ENCODE measurements at places on chromosomes 4 and X.

DNA sequence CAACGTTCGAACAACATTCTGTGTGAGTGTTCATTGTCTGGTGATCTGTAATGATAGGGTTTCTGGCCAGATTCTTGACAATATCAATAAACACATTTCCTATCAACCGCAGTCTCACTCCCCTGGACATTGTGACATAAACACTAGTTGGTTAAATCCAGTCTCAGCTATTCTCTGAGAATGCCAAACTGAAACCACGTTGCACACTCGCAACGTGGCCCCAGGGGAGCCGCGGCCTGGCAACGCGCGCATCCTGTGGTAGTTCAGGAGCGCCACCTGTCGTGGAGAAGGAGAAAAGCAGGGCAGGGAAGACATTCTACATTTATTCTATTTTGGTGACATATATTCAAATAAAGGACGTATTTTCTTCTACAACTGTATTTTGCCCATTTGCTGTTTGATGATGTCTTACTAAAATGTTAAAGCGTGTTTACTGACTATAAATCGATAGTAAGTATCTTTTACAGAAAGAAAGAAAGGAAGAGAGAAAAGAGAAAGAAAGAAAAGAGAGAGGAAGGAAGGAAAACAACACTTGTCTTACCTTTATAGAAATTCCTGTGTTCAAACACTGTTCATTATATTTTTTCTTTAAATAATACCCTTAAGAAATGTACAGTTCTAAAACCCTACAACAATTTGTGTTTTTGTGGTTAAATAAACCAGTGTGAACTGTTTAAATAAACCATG lies 738.3 kb upstream of the FRG1 start:
- DNase-seq = peak; percentile 48

GRCh38 chrX:31130457-31131220 lies 58.8 kb upstream of the FTHL17 start:
- DNase-seq = no peak

- no peak for DNase-seq
Observed at GRCh38 chr4:4689694-4690440, 148.0 kb upstream of the STX18 start.

- DNase-seq = no peak
Observed at GRCh38 chrX:40473460-40474204, 107.1 kb upstream of the ATP6AP2 start.

DNA sequence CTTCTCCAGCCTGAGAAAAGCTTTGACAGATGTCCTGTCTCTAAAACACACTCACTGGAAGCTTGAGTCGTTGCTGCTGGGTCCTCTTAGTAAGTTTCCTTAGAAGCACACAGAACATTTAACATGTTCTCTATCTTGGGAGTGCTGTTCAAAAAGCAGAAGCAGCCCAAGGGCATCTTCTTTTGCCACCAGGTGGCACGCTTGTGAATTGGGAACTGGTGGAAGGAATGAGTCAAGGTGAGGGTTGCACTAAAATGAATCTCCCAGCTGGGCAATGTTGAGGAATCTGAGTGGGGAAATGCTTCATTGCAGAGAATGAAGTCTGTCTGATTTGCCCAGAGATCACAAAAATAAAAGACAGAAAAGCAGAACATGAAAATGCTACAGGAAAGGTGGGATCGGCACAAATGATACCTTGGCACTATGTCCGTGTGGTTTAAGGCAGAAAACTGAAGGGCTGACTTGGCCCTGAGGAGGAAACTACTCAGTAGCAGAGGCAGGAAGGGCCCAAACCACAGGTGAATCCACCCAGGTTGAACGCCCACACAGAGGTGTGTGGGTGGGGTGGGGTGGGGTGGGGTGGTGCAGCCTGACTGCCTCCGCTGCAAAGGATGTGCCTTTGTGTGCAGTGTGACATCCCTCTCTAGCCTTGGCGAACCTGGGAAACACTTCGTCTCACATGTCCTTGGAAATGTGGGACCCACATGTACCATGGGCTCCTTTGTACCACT lies 26.0 kb downstream of the KIT start:
- no peak for DNase-seq

- no peak for DNase-seq
Observed at GRCh38 chr4:110195561-110196205, 2.7 kb downstream of the ELOVL6 start.

DNA sequence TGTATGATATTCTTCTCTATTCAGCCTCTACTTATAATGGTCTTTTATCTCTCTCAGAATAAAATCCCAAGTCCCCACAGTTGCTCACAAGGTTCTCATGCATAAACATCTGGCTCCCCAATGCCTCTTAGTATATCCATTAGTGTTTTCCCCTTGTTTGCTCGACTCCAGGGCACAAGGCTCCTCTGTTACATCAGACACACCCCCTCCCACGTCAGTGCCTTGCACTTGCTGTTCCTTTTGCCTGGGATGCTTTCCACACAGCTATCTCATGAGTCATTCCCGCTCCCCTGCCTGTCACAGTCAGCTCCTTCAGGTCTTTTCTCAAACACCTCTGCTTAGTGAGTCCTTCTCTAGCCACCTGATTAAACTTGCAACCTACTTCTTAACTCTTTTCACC lies 260.2 kb downstream of the IL1RAPL1 start:
- DNase-seq = no peak

DNA sequence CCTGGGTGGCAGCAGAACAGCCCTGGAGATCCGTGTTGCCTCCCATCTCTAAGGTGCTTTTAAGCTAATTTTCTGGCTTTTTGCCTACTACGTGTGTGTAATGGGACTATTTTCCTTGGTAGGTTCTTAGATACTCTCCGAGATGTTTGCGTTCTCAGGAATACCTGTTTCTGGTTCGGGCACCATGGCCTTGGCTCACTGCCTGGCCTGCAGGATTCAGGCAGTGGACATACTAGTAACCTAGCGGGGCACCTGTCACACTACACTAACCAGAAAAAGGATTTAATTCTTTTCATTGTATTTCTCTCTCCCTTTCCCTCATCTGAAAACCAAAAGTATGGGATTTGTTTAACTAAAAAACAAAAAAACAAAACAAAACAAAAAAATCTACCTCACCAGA lies 29.2 kb downstream of the FHIP1A start:
- DNase-seq = no peak

DNA sequence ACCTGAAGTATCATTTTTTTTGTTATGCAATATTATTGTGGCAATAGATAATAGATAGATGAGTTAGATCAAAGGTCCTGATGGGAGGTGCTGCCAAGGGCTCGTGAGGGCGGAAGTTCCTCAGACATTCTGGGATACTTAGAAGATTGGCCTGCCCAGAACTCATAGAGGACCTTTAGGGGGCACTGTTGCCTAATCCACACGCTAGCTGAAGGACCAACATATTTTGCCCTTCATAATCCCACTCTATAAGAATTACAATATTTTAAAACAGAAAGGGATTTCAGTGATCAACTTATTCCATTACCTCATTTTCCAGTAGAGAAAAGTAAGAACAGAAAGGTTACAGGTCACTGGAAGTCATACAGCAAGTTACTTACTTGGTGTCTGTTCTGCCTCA lies 22.9 kb upstream of the COX7B2 start:
- DNase-seq = no peak

DNA sequence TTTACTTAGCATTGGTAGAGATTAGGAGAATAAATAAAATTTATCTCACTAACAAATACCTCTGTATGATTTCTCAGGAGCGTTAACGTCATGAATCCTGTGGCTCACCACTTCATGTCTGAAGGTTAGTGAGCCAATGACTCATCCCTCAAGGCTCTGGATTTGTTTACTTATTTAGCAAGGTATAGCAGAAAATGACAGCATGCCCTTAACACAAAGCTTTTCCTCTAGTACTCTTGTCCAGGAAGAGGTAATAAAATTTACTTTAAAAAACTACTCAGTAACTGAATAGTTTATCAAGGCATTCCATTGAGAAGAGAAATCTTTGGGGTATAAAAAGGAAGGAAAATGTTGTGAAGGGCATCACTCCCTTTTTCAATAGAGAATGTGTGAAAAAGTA lies 823.8 kb downstream of the CCSER1 start:
- DNase-seq = no peak

DNA sequence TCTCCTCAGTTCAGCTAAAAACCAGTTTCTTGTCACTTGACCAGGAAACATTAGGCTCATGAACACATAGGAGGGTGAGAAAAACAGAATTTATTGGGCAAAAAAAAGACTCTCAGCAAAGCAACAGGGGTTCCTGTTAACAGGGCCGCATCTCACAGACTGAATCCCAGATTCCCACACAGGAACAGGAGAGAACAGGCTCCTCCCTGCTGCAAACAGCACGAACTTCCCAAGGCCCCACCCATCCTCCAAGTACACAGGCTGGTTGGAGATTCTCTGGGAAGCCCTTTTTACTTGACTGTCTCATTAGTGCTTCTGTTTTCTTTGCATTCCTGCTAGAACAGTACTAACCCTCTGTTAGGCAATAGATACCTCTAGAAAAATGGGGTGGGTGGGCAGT lies 52.4 kb upstream of the IL21 start:
- no peak for DNase-seq

DNA sequence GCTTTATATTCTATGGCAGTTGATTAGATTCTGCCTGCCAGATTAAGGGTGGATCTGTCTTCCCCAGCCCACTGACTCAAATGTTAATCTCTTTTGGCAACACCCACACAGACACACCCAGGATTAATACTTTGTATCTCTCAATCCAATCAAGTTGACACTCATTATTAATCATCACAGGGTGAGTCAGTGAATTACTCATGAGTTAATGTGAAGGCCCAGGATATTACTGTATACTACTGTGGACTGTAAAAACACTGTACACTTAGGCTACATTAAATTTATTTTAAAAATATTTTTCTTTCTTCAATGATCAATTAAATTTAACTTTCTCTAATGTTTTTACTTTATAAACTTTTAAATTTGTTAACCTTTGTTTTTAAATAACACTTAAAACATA lies 87.7 kb downstream of the NAP1L3 start:
- no peak for DNase-seq

GRCh38 chr4:158128540-158128939 lies 44.3 kb downstream of the GASK1B start:
- no peak for DNase-seq

GRCh38 chrX:107360788-107361360 lies 88.6 kb upstream of the FRMPD3 start:
- DNase-seq = no peak

- no peak for DNase-seq
Observed at GRCh38 chrX:48523682-48524081, 2.1 kb downstream of the EBP start.

DNA sequence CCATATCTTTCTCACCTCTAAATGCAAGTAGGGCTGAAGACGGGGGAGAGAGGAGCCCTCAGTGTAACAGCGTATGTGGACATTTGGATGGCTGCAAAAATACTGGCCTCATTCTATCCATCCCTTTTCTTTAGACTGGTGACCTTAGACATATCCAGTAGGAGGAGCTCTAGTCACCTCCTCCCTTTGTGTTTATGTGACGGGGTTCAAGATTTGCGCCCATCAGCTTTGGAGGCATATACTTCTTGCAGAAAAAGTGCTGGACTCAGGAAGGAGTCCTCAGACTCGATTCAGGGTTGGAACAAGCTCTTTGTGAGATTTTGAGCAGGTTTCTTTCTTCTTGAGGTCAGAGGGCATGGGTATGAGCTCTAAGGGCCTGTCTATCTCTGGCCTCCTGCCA lies 86.2 kb downstream of the MAMLD1 start:
- DNase-seq = no peak

GRCh38 chr4:97475621-97476020 lies 667.7 kb downstream of the STPG2 start:
- DNase-seq = no peak

GRCh38 chr4:81146466-81146865 lies 68.6 kb downstream of the PRKG2 start:
- no peak for DNase-seq

- no peak for DNase-seq
Observed at GRCh38 chr4:3765271-3766035, 732 bp upstream of the ADRA2C start.

- no peak for DNase-seq
Observed at GRCh38 chr4:38752372-38752940, 30.3 kb downstream of the TLR10 start.

DNA sequence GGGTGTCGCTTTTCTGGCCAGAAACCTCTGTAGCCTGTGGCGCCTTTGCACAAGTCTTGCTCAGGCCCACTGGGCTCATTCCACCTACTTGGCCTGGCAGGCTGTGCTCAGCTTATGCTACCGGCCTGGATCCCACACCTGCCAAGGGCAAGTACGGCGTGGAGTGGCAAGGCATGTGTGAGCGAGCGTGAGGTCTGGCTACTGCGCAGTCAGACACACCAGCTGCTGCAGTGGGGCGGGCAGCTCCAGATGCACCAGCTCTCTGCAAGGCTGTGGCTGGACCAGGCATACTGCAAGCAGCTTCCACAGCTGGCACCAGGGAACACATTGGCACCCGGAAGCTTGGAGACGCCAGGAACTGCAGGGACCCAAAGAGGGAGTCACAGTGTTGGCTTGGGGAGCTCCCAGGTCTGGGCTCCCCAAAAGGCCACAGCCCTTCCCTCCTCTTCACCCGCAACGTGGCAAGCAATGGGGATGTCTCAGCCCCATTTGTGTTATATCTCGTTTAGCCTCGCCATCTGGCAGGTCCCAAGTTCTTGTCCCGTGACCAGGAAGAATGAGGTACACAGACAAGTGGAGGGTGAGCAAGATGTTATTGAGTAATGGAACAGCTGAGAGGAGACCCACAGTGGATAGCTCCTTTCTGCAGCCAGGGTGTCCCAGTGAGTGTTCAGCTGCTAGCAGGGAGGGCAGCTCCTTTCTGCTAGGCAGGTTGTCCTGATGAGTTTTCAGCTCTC lies 3.8 kb upstream of the FBXW7 start:
- DNase-seq = no peak

- peak; percentile 42 for DNase-seq
Observed at GRCh38 chr4:95465010-95465409, 83.8 kb downstream of the UNC5C start.

- DNase-seq = no peak
Observed at GRCh38 chrX:87626996-87627395, 109.4 kb downstream of the KLHL4 start.

DNA sequence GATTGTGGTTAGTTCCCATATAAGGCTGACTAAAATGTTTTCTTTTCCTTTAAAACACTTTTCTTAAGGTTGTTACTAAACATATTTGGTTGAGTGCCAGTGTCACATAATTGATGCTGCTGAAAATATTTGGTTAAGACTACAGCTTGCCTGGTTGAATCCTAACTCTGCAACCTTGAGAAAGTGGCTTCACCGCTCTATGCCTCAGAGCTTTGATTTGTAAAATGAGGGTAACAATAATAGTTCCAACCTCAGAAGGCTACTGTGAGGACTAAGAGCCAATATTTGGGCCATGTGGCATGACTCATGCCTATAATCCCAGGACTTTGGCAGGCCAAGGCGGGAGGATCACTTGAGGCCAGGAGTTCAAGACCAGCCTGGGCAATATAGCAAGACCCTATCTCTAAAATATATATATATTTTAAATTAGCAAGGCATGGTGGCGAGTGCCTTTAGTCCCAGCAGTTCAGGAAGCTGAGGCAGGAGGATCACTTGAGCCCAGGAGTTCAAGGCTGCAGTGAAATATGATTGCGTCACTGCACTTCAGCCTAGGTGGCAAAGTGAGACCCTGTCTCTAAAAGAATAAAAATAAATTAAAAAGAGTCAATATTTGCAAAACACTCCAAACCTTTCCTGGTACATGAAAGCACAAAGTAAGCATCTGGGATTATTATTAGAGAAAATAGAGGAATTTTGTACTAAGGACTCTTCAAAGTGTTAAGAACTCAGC lies 7.1 kb upstream of the NEIL3 start:
- no peak for DNase-seq

- no peak for DNase-seq
Observed at GRCh38 chrX:38965888-38966287, 164.6 kb downstream of the MID1IP1 start.

- no peak for DNase-seq
Observed at GRCh38 chr4:2394528-2394927, 23.9 kb downstream of the ZFYVE28 start.

- DNase-seq = no peak
Observed at GRCh38 chr4:147336252-147336651, 144.6 kb upstream of the EDNRA start.
